ENCODE measurements at places on chromosomes 3 and 15. TPM values are rescaled to one million over a fixed set of nuclear protein-coding genes. Genes with fewer than 3 reads are reported as not detected.
A peak's percentile ranks its signal among the peaks of the same experiment; 100 is the strongest.

Gene RASL12
- total RNA-seq, result 56.3 TPM

Gene GABRR3
- total RNA-seq, result 0.34 TPM

Gene FEZF2
- 0.62 TPM for total RNA-seq

Gene FOXB1
- total RNA-seq, result not detected

Gene GOLGA6L10
- 6.0 TPM for total RNA-seq

Gene SUSD5
- total RNA-seq, result 6.9 TPM

Gene FAM81A
- total RNA-seq, result 1.8 TPM

Gene GOLGA8S
- total RNA-seq, result 0.05 TPM

Gene HTR3E
- not detected for total RNA-seq

GRCh38 chr15:74869372-74869725 lies 3.8 kb downstream of the SCAMP2 start:
- H3K4me1 ChIP-seq, result peaks cover 23% of the 10 kb centered on the region
- no peak overlapping the region for H3K27ac ChIP-seq
- no peak for DNase-seq
- no peaks in the 10 kb centered on the region for H3K36me3 ChIP-seq
- no peak overlapping the region for H3K4me3 ChIP-seq

- DNase-seq, result no peak
- no peaks in the 10 kb centered on the region for H3K36me3 ChIP-seq
- no peak overlapping the region for H3K4me3 ChIP-seq
- H3K27me3 ChIP-seq, result no peaks in the 10 kb centered on the region
- H3K4me1 ChIP-seq, result no peaks in the 10 kb centered on the region
- H3K27ac ChIP-seq, result no peak overlapping the region
Measured at GRCh38 chr3:112617285-112617684, 23.7 kb downstream of the CCDC80 start.

DNA sequence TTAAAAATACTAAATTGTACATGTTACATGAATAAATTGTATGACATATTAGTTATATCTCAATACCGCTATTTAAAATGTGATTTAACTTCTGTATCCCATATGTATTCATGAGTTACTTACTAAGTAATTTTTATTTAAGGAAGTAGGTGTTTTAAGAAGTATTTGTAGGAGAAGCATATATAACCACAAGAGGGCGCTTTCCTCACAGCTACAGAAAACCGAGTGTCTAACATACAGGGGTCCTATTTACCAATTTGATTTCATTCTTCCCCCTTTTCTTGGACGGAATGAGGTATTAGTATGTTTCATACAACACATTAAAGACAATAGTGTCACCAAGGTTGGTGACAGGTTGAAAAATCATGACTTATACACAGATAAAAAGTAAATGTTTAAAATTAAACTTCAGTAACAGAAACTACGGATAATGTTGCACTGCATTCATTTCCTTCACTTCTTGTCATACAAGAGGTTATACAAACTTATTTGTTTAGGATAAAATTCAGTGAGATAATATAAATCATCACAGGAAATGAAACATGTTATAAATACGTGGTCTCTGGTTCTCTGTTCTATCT lies 253.6 kb downstream of the MAGI1 start:
- H3K27ac ChIP-seq, result no peak overlapping the region
- no peaks in the 10 kb centered on the region for H3K36me3 ChIP-seq
- H3K4me1 ChIP-seq, result peaks cover 5% of the 10 kb centered on the region
- peak; percentile 27 for DNase-seq

GRCh38 chr3:142898346-142899213 lies 9.7 kb upstream of the PCOLCE2 start:
- no peak overlapping the region for H3K4me3 ChIP-seq
- H3K27ac ChIP-seq, result no peak overlapping the region
- no peaks in the 10 kb centered on the region for H3K36me3 ChIP-seq
- no peak for DNase-seq

- no peaks in the 10 kb centered on the region for H3K36me3 ChIP-seq
- no peaks in the 10 kb centered on the region for H3K27me3 ChIP-seq
- no peak for DNase-seq
- no peaks in the 10 kb centered on the region for H3K4me1 ChIP-seq
- no peak overlapping the region for H3K27ac ChIP-seq
Measured at GRCh38 chr15:86121568-86122225, 42.0 kb downstream of the AGBL1 start.

- H3K4me3 ChIP-seq, result no peak overlapping the region
- no peak overlapping the region for H3K27ac ChIP-seq
- no peaks in the 10 kb centered on the region for H3K4me1 ChIP-seq
- H3K36me3 ChIP-seq, result no peaks in the 10 kb centered on the region
- no peak for DNase-seq
Measured at GRCh38 chr3:189698811-189699210, 67.6 kb downstream of the TP63 start.

DNA sequence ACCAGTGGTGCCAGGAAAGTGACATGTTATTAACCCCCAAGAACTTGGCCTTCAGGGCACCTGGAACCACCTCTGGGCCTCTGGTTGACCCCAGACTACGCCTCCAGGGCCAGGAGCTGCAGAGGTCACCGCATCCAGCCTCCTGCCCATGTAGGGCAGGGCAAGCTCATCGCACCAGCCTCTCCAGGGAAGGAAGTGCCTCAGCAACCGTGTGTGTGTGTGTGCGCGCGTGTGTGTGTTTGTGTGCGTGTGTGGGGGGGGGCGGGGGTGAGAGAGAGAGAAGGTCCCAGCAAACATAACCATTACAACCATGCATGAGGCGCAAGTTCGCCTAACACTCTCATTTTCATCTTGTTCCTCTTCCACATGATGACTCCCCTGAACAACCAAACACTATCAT lies 31.8 kb downstream of the RAB6B start:
- H3K36me3 ChIP-seq, result no peaks in the 10 kb centered on the region
- no peak overlapping the region for H3K4me3 ChIP-seq
- H3K4me1 ChIP-seq, result no peaks in the 10 kb centered on the region
- no peak overlapping the region for H3K27ac ChIP-seq

GRCh38 chr3:90091549-90091948 lies 984.1 kb downstream of the EPHA3 start:
- DNase-seq, result peak; percentile 4
- H3K27me3 ChIP-seq, result no peaks in the 10 kb centered on the region
- no peaks in the 10 kb centered on the region for H3K36me3 ChIP-seq
- no peak overlapping the region for H3K4me3 ChIP-seq

DNA sequence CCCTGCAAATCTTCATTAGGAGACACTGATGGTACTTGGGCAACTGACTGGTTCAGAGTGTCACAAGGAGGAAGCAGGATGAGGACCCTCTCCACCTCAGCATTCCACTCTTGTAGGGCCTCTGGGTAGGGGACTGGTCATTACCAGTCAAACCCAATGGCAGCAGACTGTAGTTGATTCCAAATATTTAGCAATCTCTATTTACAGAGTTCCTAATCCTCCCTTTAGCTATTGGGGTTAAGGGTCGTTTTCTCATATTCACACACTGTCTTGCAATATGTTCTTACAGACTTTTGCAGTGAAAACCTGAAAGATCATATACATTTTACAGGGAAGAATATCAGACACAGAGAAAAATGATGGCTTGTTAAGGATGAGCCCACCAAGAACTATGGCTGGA lies 397.7 kb downstream of the GAP43 start:
- no peak overlapping the region for H3K27ac ChIP-seq
- no peaks in the 10 kb centered on the region for H3K36me3 ChIP-seq
- H3K27me3 ChIP-seq, result no peaks in the 10 kb centered on the region
- H3K4me1 ChIP-seq, result no peaks in the 10 kb centered on the region

GRCh38 chr3:172176061-172176770 lies 136.8 kb downstream of the FNDC3B start:
- no peak overlapping the region for H3K27ac ChIP-seq
- H3K27me3 ChIP-seq, result no peaks in the 10 kb centered on the region
- no peaks in the 10 kb centered on the region for H3K4me1 ChIP-seq

DNA sequence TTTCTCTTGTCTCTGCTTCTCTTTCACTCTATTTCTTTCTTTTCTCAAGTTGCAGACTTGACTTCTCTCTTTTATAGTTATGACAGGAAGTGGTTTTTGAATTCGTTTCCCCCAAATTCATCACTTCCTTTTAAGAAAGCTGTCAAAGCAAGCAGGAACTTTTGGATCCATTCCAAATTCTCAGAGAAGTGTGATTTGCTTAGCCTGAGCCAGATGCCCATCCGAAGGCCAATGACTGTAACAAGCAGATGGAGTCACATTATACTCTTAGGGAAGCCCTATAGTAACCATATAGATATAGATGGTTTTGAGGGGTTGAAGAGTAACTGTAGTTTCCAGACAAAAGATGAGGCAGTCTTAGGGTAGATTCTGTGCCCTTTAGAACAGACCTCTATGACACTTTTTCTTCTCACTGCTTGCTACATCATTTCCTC lies 592.0 kb upstream of the KCNMB2 start:
- no peaks in the 10 kb centered on the region for H3K27me3 ChIP-seq
- H3K4me3 ChIP-seq, result no peak overlapping the region
- no peak for DNase-seq
- H3K27ac ChIP-seq, result no peak overlapping the region

DNA sequence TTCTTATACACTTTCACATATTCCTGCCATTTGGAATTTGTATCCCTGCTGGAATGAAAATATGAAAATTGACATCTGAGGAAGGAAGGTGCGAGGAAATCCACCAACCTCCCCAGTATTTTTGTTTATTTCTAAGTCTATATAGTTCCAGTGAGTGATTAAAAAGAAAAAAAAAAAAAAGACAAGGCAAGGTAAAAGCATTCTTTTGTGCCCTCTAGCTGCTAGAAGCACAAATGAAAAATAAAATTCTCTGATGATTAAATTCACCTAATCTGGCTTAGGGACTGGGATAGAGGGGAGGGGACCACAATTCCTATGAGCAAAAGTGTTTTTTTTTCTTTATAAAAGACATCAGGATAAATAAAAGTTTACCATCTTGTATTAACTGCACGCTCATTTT lies 370.9 kb downstream of the NR2F2 start:
- H3K4me1 ChIP-seq, result no peaks in the 10 kb centered on the region
- H3K27ac ChIP-seq, result no peak overlapping the region
- DNase-seq, result no peak

DNA sequence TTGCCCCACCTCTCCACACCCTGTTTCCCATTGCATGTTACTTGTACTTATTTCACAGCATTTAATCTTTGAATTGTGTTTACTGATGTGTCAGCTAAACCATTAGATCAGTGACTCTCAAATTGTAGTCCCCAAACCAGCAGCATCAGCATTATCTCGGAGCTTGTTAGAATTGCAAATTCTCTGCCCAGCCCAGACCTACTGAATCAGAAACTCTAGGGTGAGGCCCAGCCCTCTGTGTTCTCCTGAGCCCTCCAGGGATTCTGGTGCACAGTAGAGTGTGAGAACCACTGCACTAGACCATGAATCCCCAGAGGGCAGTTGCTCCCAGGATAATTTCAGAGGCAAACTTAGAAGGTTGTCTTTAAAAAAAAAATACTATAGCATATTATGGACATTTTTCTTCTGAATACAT lies 13.0 kb downstream of the PLD1 start:
- DNase-seq, result no peak
- no peaks in the 10 kb centered on the region for H3K4me1 ChIP-seq
- H3K4me3 ChIP-seq, result no peak overlapping the region
- H3K27me3 ChIP-seq, result no peaks in the 10 kb centered on the region
- H3K36me3 ChIP-seq, result no peaks in the 10 kb centered on the region
- H3K27ac ChIP-seq, result no peak overlapping the region

DNA sequence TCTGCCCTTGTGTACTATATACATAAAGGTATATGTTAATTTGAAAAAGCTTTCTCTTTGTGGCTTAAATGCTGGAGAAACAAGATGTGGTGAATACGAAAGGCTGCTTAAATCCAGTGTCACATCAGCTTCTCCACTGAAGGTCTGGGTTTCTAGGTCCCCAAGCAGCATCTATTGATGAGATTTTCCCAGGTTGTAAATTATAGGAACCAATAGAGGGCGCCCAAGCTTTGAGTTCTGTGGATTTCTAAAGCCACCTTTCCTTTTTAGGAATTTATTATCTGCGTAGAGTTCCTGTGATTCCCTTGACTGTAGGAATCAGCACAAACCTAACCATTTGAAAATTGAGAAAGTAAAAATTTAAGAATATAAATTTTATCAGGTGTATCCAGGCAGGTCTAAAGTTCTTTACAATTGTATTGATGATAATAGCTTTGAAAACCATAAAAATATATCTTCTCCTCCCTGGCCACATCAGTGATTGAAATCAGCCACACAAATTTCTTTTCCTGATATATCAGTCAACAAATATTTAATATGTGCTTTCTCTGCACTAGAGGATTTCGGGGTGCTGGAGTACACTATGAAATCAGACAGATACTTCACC lies 88.3 kb upstream of the ADAMTSL3 start:
- DNase-seq, result no peak
- H3K36me3 ChIP-seq, result no peaks in the 10 kb centered on the region
- H3K4me1 ChIP-seq, result no peaks in the 10 kb centered on the region

GRCh38 chr15:72156928-72157327 lies 38.7 kb downstream of the SENP8 start:
- H3K27me3 ChIP-seq, result no peaks in the 10 kb centered on the region
- H3K36me3 ChIP-seq, result no peaks in the 10 kb centered on the region
- no peak overlapping the region for H3K4me3 ChIP-seq
- H3K27ac ChIP-seq, result no peak overlapping the region
- H3K4me1 ChIP-seq, result peaks cover 10% of the 10 kb centered on the region

- no peak overlapping the region for H3K27ac ChIP-seq
- H3K4me1 ChIP-seq, result no peaks in the 10 kb centered on the region
- peaks cover 62% of the 10 kb centered on the region for H3K36me3 ChIP-seq
- no peak overlapping the region for H3K4me3 ChIP-seq
Measured at GRCh38 chr15:25060996-25061620, 106.3 kb downstream of the SNRPN start.

DNA sequence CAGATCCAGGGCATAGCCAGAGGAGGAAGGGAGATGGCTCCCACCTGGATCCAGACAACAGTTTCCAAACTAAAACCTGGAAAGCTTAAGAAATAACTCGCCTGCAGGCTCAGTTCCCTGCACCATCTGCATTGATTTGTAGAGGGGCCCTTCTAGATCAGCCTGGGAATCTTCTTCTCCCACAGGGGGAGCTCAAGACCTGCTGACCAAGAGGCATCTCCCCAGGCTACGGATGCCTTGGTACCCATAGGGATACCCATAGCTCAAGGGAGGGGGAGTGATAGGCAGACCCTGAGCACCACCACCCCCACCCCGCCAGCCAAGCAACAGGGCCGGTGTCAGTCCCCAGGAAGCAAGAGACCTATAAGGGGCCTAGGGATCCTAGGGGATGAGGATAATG lies 28.0 kb upstream of the DCLK3 start:
- H3K36me3 ChIP-seq, result no peaks in the 10 kb centered on the region
- H3K4me3 ChIP-seq, result no peak overlapping the region
- no peak for DNase-seq
- H3K27ac ChIP-seq, result no peak overlapping the region

DNA sequence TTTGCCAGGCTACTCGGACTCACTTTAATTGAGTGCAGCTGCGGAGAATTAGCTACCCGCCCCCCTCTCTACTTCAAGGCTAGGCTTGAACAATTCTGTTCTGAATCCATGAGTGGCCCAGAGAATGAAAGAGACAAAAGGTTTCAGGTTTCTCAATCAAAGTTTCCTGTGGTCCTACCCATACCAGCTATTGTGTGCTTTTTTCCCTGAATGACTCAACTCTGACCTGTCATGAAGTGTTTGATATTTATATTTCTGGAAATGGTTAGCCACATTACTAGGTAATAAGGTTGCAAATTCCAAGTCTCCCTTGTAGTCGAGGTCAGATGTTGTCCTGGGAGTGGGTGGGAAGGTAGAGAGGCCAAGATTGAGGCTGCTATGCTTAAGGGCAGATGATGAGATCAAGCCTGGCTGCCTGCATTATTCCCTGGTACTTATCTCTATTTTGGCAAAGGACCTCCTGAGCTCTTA lies 392.7 kb upstream of the TBL1XR1 start:
- H3K4me3 ChIP-seq, result no peak overlapping the region
- no peaks in the 10 kb centered on the region for H3K36me3 ChIP-seq
- peak overlapping the region; percentile 84 for H3K27ac ChIP-seq
- no peak for DNase-seq

GRCh38 chr15:52066842-52067544 lies 45.6 kb downstream of the BCL2L10 start:
- H3K4me1 ChIP-seq, result no peaks in the 10 kb centered on the region
- no peak overlapping the region for H3K27ac ChIP-seq
- H3K27me3 ChIP-seq, result no peaks in the 10 kb centered on the region
- no peak overlapping the region for H3K4me3 ChIP-seq

All from prostate gland (tissue), 2 donors.